ENCODE measurements at places on chromosomes 5 and 9. TPM values are rescaled to one million over a fixed set of nuclear protein-coding genes. Genes with fewer than 3 reads are reported as not detected.
A peak's percentile ranks its signal among the peaks of the same experiment; 100 is the strongest.

GRCh38 chr9:33161011-33161588 is 6.0 kb downstream of the B4GALT1 start:
- peak; percentile 84 for DNase-seq

DNA sequence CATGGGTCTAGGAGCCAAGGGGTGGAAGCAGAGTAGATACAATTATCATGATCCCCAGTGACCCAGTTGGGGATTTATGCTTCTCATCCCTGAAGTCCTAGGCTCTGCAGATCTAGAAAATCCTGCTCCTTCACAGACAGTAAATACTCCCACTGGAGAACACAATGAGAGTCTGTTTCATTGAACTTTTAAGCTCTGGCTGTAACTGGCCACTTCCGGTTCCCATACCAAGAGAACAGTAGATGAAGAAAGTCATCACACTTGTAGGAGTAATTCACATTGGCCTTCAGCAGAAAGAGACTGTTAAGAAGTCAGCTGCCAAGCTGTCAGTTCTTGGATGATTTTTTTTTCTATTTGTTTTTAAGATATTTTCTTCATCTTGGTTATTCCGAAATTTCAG is 597.1 kb downstream of the ACTL7B start:
- no peak for DNase-seq

EPB41L4B gene
- 0.62 TPM for total RNA-seq

DNA sequence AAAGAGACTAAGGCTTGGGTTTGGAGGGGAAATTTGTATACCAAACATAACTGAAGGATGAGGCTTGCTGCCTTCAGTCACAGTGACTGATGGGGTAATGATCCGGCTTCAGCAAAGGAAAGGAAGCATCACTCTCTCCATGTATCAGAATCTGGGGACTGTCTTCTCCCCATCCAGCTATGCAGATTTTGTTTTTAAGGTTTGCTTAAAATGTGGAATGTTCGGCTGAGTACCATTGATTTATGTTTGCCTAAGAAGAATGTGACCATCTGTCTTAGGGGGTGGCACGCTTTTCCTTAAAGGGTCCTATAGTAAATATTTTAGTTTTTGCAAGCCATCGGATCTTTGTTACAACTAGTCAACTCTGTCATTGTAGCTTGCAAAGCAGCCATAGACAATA is 291.9 kb downstream of the ARHGEF28 start:
- no peak for DNase-seq

PCDHAC1 gene
- 0.14 TPM for total RNA-seq

ZNF189 gene
- total RNA-seq, result 18.7 TPM

GRCh38 chr9:87792831-87793288 is 66.9 kb downstream of the CTSL start:
- peak; percentile 95 for DNase-seq

DNA sequence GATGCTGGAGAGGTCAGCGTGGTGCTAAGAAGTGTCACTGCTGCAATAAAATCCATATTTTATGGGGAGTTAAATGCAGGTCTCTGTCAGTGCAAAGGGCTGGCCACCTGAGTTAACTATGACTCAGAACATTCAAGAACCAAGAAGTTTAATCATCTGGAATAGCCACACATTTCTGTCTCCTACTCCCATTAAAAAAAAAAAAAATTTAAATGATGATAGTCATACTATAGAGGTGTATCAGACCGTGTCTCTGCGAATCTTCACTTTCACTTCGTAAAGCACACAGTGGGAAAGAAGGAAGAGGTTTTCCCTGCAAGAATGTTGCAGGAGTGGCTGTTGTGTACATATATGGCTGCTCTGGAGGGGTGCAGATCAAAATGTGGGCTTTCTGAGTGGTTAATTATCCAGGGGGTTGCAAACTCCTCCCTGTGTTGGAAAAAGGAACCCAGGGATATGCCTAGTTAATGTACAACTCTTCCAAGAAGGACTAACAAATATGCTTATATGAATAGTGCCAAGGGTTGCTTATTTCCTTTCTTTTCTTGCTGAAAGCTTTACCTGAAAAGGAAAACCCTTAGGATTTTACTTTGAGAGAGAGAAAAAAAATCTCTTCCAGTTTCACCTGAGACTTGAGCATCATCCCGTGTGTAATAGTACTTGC is 1.5 kb downstream of the CDH6 start:
- DNase-seq, result no peak

DNA sequence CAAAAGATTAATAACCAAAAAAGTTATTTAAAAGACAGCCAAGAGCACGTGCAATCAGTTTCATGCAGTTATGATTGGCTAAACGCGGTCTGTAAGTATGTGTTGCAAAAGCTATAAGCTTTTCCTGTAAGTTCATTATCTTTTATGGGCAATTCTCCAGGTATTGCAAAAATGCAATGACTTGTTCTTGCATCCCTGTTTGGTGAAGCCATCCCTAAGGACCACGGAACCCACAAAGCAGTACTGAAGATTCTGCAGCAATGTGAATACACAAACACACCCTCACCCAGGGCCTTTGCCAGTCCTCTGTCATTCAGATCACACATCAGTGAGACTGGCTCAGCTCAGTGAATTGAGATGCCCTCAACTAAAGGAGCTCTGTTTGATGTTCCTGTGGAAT is 11.4 kb downstream of the GCNT4 start:
- DNase-seq, result no peak

RABL6 gene
- total RNA-seq, result 49.8 TPM

- DNase-seq, result no peak
Observed at GRCh38 chr5:138354926-138355378, 2.5 kb downstream of the KDM3B start.

RNF224 gene
- not detected for total RNA-seq

DNA sequence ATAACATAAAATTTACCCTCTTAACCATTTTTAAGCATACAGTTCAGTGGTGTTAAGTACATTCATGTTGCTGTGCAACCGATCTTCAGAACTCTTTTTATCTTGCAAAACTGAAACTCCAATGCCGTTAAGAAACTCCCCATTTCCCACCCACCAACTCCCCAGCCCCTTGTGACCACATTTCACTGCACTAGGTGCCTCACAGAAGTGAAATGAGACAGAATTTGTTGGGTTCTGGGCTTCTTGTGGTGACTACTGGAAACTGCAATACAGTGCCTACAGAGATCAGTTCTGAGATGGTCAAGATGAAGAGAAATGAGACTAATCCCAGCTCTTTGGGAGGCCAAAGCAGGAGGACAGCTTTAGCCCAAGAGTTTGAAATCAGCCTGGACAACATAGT is 202.1 kb upstream of the SLC30A5 start:
- DNase-seq, result no peak

GRCh38 chr9:14517154-14517906 is 175.9 kb downstream of the ZDHHC21 start:
- no peak for DNase-seq

IGFBPL1 gene
- 2.7 TPM for total RNA-seq

DNA sequence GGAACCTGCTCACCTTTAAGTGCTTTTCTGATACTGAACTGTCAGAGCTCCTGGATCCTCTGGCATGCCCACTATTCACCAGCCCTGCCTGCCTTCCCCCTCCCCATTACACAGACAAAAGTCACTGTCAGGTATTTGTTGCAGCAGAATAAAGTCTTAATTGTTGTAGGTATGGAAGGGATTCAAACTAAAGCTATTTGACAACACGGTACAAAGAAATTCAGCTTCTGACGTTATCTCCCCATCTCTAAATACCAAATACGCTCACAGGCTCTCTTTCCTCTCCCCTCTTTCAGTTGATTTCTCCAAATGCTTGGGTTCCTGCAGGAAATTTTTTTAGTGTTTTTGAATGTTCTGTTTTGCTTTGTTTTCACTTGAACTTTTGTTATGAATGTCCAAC is 9.3 kb upstream of the TGFBR1 start:
- no peak for DNase-seq

GRCh38 chr5:109805472-109805871 is 115.7 kb downstream of the MAN2A1 start:
- DNase-seq, result no peak

DNA sequence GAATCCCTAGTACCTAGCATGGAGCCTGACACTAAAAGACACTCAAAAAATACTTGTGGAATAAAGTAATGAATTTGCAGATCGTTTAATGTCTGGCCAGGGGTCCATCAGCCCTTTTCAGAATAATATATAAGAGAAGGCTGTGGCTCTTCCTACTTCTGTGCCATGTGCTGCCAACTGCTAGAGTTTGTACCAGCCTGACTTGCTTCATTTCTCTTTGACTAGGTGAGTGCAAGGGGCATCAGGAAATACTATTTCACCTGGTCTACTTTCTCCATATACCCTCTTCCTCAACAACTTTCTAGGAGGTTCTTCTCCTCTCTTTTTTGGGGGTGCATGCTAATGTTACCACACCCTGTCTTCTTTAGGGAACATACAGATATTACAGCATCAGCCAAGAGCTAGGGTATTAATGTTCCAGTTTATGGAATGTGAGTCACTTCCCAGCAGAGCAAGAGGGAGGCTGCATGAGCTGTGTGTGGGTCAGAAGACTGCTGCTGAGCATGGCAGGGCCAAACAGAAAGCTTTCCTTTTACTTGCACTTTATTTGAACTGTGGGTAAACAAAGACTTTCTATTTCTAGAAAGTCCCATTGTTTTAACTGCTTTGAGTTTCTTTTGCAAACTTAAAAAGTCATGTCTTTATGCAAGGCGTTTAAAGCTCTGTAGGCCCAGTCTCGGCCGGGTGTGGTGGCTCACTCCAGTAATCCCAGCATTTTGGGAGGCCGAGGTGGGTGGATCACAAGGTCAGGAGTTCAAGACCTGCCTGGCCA is 158.9 kb downstream of the ADAMTSL1 start:
- DNase-seq, result peak; percentile 79

DNA sequence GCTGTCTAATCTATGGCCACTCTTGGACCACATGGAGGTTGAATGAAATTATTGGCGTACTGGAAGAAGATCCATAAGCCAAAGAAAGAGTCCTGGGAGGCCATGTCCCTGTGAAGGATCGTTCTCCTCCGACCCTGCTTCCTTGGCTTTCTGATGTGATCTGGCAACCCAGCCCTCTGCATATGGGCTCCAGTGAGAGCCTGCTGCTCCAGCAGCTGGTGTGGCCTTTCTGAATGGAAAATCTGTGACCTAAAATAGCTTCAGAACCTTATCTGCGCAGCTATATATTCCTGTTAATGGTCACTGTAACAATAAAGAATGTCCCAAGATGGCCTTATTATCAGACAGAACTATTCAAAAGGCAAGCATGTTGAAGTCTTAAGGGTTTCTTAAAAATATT is 40.2 kb upstream of the PHF2 start:
- DNase-seq, result no peak

ACTBL2 gene
- total RNA-seq, result not detected

GRCh38 chr5:115087951-115088350 is 81.8 kb downstream of the TRIM36 start:
- DNase-seq, result no peak

PCDHA10 gene
- total RNA-seq, result 0.52 TPM

DNA sequence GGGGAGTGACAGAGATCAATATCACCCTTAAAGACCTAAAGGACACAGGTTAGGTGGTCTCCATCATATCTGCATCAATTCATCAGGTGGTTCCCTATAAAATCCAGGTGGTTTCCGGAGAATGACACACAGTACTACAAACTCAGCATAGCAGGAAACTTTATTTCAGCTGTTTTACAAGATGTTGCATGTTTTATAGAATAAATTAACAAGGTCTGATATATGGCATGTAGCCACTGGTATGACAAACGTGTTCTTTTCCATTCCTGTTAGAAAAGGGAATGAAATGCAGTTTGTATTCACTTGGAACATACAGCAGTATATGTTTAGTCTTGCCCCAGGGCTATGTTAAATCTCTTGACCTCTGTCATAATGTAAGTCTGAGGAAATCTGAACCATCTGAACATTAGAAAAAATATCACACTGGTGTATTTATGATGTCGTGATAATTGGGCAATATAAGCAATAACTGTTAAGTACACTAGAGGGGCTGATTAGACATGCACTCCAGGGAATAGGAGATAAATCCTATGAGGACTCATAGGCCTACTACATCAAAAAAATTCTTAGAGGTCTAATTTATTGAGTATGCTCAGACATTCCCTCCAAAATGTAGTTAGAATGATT is 42.2 kb upstream of the TNFSF8 start:
- no peak for DNase-seq

GRCh38 chr9:69307446-69308205 is 17.4 kb upstream of the ENTREP1 start:
- DNase-seq, result no peak

GRCh38 chr5:174609116-174609515 is 115.3 kb upstream of the MSX2 start:
- no peak for DNase-seq

DNA sequence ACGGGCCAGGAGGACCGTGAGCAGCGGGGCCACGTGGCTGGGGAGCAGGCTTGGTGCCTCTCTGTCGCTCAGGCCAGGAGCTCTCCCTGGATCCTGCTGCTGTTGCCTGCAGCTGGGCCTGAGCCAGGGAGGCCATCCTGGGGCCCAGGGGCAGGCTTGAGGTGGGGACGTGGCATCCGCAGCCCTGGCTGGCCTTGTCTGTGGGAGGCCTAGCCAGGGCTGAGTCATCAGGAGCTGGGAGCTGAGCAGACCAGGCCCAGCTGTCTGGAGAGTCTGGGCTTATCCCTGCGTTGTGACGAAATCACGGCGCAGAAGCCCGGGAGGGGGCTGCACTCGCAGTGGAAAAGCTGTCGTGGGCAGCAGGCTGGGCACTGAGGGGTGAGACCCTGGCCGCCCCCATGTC is 138.8 kb upstream of the COL5A1 start:
- DNase-seq, result peak; percentile 93

DNA sequence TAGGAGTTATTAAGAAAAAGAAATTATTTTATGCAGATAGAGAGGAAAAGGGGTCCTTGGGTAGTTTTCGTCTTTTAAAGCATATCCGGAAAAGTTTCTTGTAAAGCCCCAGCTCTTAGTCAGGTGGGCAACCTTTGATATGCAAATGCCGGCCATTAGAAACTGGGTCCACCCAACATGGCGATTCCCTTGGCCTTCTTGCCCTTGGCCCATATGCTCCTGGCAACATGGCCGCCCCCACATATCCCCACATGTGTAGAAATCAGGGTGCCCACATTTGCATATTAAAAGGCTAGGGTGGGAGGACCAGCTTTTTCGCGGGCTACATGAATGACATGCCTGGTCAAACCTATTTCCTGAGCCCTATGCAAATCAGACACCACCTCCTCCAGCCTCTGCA is 73.3 kb downstream of the FREM1 start:
- DNase-seq, result no peak

SLC12A7 gene
- total RNA-seq, result 23.8 TPM

DNA sequence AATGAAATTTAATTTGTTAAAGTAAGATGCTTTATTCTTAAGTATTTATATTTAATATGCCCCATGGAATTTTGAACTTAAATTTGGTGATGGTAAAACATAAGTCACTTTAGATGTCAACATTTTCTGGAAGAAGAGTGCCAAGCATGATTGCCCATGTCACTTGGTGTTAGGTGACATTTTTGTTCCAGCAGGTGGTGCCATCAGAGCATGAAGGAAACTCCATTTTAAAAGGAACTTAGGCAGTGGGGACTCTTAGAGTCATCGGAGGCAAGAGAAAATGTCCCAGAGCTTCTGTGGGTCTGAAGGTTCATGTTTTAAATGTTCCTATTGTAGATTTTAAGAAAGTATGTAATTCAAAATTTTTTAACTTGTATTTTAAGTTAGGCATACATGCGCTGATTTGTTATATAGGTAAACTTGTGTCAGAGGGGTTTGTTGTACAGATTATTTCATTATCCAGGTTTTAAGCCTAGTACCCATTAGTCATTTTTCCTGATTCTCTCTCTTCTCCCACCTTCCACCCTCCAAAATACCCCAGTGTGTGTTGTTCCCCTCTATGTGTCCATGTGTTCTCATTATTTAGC is 789.3 kb downstream of the SEMA5A start:
- DNase-seq, result no peak

HACD4 gene
- total RNA-seq, result 1.6 TPM
